ENCODE measurements at places on chromosomes 3 and 15. TPM values are rescaled to one million over a fixed set of nuclear protein-coding genes. Genes with fewer than 3 reads are reported as not detected.

DNA sequence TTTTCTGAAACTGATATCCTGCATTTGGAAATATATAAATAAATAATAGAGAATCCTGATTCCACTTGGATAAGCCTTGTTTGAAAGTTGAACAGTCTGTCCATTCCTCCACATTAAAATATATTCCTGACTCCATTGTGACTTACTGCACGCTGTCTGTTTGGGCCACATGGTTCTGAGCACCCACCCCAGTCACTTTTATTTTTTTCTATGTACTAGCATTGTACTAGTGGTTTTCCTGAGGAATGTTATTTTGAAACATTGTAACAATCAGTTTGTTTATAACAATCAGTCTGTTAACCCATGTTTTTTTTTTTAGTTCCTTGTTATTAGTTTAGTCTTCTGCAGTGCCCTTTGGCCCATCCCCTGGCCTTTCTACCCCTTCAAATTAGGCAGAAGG, 87.4 kb upstream of the CCNL1 start:
- H3K27me3 ChIP-seq, result no peaks in the 10 kb centered on the region
- H3K36me3 ChIP-seq, result no peaks in the 10 kb centered on the region
- H3K27ac ChIP-seq, result peak overlapping the region; percentile 65
- no peak for DNase-seq

Gene ASB14
- not detected for total RNA-seq

GRCh38 chr15:80992006-80992405, 2.4 kb upstream of the MESD start:
- H3K27me3 ChIP-seq, result no peaks in the 10 kb centered on the region
- H3K4me1 ChIP-seq, result peaks cover 17% of the 10 kb centered on the region
- DNase-seq, result no peak
- H3K27ac ChIP-seq, result no peak overlapping the region
- no peak overlapping the region for H3K4me3 ChIP-seq
- no peaks in the 10 kb centered on the region for H3K36me3 ChIP-seq

GRCh38 chr3:39990532-39990931, 181.1 kb downstream of the MYRIP start:
- no peak overlapping the region for H3K27ac ChIP-seq
- DNase-seq, result peak; percentile 12
- H3K36me3 ChIP-seq, result no peaks in the 10 kb centered on the region
- H3K4me3 ChIP-seq, result no peak overlapping the region
- H3K27me3 ChIP-seq, result no peaks in the 10 kb centered on the region

GRCh38 chr15:87269566-87269965, 987.0 kb downstream of the NTRK3 start:
- H3K4me3 ChIP-seq, result no peak overlapping the region
- H3K27me3 ChIP-seq, result no peaks in the 10 kb centered on the region
- H3K4me1 ChIP-seq, result peaks cover 19% of the 10 kb centered on the region
- no peak overlapping the region for H3K27ac ChIP-seq
- no peaks in the 10 kb centered on the region for H3K36me3 ChIP-seq

DNA sequence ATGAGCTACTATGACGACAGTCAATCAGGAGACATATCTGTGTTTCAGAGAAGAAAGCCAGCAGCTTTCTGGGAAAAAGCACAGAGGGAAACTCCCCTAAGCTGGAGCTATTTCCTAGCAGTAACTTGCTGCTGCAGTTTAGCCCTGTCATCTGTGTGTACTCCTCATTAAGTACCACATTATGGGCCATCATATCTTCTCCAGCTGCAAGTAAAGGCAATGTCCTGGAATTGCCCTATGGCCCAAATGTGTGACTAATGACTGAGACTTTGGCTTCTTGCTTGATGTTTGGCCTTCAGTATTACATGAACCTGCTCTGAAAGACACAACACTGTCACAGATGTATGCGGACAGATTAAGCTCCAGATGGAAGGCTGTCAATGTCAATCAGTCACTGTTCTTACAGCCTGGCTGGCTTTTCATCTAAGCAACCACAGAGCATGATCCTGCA, 190.8 kb downstream of the FHIT start:
- H3K4me1 ChIP-seq, result no peaks in the 10 kb centered on the region
- H3K4me3 ChIP-seq, result no peak overlapping the region
- H3K36me3 ChIP-seq, result no peaks in the 10 kb centered on the region
- H3K27me3 ChIP-seq, result no peaks in the 10 kb centered on the region
- DNase-seq, result no peak

- H3K27ac ChIP-seq, result no peak within 1 kb of the TSS
- peak within 1 kb of the TSS; percentile 71 for H3K4me3 ChIP-seq
- no peaks in the 10 kb centered on the region for H3K36me3 ChIP-seq
- peaks cover 8% of the 10 kb centered on the region for H3K27me3 ChIP-seq
- peak; percentile 31 for DNase-seq
Observed at GRCh38 chr3:133038089-133038730, at the start of gene TMEM108. TSS of gene TMEM108 (plus strand) at chr3:133038391.

Gene IL17RB
- 0.16 TPM for total RNA-seq

GRCh38 chr15:90082140-90082715, 20.0 kb downstream of the IDH2 start:
- DNase-seq, result no peak
- no peaks in the 10 kb centered on the region for H3K27me3 ChIP-seq
- H3K27ac ChIP-seq, result no peak overlapping the region
- no peaks in the 10 kb centered on the region for H3K4me1 ChIP-seq
- H3K36me3 ChIP-seq, result peaks cover 10% of the 10 kb centered on the region
- H3K4me3 ChIP-seq, result no peak overlapping the region

- H3K27ac ChIP-seq, result no peak overlapping the region
- H3K4me3 ChIP-seq, result no peak overlapping the region
- peak; percentile 40 for DNase-seq
- H3K4me1 ChIP-seq, result no peaks in the 10 kb centered on the region
- no peaks in the 10 kb centered on the region for H3K27me3 ChIP-seq
- no peaks in the 10 kb centered on the region for H3K36me3 ChIP-seq
Observed at GRCh38 chr15:93942269-93942694, 289.1 kb upstream of the MCTP2 start.

DNA sequence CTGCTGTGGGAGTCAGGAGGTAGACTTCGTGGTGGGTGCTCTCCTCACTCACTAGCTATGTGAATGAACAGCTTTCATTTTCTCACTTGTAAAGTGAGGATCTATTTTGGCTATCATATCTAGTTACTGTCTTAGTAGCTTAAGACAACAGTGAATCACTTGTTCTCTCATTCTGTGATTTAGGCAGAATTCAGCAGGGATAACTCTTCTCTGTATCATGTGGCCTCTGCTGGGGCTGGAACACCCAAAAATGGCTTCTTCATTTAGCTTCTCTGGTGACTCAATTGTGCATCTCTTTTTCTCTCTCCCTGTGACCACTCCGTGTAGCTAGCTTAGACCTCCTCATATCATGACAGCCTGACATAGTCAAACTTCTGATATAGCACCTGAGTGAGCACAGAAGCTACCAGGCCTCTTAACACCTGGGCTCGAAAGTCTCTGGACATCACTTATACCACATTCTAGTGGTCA, 68.4 kb downstream of the BFSP2 start:
- H3K36me3 ChIP-seq, result no peaks in the 10 kb centered on the region
- no peak overlapping the region for H3K27ac ChIP-seq
- no peak overlapping the region for H3K4me3 ChIP-seq
- peaks cover 3% of the 10 kb centered on the region for H3K27me3 ChIP-seq
- DNase-seq, result no peak

Gene IRAK2
- total RNA-seq, result 2.1 TPM

DNA sequence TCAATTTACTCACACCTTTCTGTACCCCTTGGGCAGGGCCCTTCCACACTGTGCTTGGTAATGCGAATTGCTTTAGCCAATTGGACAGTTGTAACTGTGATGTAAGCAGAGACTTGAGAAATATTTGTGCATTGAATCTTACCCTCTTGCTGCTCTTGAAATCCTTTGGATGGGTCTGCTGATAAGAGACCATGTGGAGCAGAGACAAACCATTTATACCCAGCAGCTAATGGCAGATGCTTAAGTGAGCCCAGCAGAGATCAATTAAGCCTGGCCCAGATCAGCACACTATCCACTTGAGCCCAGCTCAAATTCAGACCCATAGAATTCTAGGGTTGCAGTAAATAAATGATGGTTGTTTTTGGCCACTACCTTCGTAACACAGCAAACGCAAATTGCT, 19.3 kb downstream of the MUC13 start:
- H3K36me3 ChIP-seq, result no peaks in the 10 kb centered on the region
- H3K4me3 ChIP-seq, result no peak overlapping the region
- H3K4me1 ChIP-seq, result no peaks in the 10 kb centered on the region
- DNase-seq, result no peak
- H3K27ac ChIP-seq, result no peak overlapping the region

GRCh38 chr3:27673701-27674100, 48.4 kb downstream of the EOMES start:
- peaks cover 21% of the 10 kb centered on the region for H3K4me1 ChIP-seq
- H3K36me3 ChIP-seq, result no peaks in the 10 kb centered on the region
- no peak overlapping the region for H3K4me3 ChIP-seq

GRCh38 chr15:91289324-91289723, 189.3 kb downstream of the SV2B start:
- no peak overlapping the region for H3K27ac ChIP-seq
- no peak for DNase-seq
- H3K4me3 ChIP-seq, result no peak overlapping the region
- no peaks in the 10 kb centered on the region for H3K27me3 ChIP-seq
- H3K36me3 ChIP-seq, result no peaks in the 10 kb centered on the region

Gene THPO
- total RNA-seq, result 0.46 TPM
